Caudate nucleus (tissue), 63 donors: ENCODE measurements at places on chromosomes 2 and 18.

- DNase-seq = no peak
Observed at GRCh38 chr2:130720036-130720435, 8.8 kb upstream of the GPR148 start.

- no peak for DNase-seq
Observed at GRCh38 chr2:181047829-181048228, 67.4 kb downstream of the UBE2E3 start.

- DNase-seq = no peak
Observed at GRCh38 chr2:529424-529823, 147.8 kb downstream of the TMEM18 start.

DNA sequence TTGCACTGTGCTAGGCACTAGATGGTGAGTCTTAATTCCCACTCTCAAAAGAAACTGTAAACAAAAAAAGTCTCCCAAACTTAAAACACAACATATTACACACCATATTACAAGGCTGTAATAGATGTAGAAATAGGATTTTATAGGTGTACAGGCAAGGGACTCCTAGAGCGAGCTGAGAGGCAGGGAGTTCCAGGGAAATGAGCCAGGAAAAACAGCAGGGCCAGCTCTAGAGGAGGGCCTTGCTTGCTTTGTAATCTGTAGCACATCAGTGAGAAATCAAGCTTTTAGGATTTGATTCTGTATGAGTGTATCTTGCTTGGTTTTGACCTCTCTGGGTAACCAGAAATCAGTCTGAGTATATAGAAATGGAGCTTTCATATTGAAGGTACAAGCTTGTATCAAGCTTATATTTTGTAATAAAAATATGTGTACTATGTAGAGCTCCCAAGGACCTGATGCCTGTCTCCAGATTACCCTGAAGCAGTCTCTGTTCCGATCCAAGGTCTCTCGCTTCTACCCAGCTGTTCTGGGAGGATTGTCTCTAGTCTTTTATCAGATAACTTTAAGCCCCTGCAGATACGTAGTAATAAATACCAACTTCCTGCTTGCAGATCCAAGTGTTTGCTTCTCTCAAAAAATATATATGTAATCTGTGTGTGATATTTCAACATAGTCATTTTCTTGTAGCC, 73.0 kb downstream of the MYO1B start:
- no peak for DNase-seq

DNA sequence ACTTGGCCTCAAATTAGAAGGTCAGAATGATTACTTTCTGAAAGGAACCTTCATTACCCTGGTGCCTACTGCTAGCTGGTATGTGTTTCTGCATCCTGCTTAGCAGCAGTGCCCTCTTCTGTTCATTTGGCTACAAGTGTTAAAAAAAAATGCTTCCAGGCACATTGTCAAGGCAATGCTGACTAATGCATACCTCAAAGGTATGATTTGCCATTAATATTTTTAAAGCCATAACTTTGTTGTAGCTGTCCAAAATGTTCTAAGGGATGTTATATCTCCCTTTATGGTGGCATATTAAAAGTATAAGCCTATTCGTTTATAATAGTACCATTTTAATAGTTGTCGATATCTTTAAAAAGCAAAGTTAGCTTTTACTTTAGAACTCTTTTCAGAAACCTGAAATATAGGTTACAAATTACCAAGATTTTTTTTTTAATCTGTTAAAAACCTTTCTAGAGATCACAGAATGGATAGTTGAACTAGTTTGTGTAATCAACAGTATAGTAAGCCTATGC, 52.0 kb upstream of the FAM171B start:
- DNase-seq = no peak

DNA sequence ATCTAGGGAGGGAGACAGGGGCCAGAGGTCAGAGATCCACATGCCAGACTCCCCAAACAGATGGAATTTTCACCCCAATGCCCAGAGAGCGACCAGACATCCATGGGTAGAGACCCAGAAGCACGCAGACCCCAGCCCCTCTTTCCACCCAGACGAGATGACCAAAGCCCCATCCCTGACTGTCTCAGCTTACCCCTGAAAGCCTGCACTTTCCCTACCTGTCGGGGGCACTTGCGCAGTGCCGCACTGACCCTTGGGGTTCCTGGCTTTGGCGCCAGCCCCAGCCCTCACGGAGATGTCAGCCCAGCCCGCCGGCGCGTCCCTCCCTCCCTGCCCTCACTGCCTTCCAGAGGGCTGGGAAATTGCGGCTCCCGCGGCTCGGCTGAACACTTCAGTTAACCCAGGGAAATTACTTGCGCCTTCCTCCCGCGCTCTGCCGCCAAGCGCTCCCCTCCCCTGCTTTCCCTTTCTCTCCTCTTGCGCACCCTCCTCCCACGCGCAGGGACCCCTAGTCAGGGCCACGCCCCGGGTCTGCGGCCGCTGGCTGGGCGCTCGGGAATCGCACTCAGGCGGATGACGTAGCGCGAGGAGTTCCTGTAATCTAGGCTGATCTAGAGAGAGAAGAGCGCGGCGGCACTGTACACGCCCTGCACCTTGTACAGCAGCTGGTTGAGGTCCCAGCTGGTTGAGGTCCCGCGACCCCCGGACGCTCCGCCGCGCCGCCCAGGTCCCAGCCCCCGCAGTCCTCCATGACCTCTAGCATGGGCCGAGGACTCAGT, 12.0 kb downstream of the ALPG start:
- no peak for DNase-seq

- no peak for DNase-seq
Observed at GRCh38 chr18:74579496-74580065, 18.1 kb upstream of the ZNF407 start.

DNA sequence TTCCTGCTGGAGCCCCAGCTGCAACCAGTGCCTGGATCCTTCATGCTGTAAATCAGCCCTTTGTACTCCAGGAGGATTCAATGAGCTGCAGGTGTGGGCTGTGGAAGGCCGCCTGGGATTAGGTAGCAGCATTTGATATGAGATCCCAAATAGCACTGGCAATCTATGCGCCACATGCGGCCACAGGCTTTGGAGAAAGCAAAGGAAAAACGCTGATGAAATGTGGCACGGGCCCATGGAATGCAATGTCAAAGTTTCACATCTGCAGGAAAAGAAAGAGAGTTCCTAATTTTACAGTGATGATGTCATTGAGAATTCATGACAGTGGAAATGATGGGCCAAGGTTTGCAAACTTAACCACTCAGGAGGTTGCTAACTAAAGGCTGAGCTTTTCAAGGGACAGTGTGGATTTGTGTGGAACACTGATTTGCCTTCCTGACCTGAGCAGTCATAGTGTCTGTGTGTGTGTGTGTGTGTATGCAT, 216.4 kb upstream of the OSR1 start:
- no peak for DNase-seq

DNA sequence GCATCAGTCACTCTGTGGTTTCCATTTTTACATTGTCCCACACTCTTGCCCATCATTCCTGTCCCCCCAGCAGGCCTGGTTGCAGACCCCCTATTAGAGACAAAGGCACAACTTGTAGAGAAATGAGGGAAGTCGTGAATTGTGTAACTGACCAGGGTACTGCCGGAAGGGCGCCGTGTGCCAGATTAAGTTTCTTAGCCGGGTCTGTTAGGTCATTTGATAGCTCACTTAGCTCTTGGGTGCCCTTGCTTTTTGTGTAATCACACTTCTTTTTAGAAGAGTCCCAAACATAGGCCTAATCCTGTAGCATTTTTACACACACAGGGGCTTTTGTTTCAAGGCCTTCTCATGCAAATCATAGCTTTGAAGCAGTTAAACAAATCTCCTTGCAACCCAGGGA, 87.2 kb downstream of the CTAGE1 start:
- no peak for DNase-seq

DNA sequence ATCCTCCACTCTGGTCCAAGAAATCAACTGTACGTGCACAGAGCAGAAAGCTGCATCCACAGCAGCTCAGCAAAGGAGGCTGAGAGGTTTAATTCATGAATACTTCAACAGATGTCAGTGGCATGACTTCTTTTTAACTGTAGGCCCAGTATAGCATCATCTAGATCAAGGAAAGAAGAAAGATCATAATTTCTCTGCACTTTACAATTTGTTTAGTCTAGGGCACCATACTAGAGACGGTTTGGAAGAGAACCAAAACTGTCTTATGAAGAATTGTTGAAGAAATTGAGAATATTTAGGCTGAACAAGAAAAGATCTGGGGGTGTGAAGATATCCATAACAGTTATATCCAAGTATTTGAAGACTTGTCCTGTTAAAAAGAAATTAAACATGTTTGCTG, 30.5 kb upstream of the MAP3K20 start:
- no peak for DNase-seq

DNA sequence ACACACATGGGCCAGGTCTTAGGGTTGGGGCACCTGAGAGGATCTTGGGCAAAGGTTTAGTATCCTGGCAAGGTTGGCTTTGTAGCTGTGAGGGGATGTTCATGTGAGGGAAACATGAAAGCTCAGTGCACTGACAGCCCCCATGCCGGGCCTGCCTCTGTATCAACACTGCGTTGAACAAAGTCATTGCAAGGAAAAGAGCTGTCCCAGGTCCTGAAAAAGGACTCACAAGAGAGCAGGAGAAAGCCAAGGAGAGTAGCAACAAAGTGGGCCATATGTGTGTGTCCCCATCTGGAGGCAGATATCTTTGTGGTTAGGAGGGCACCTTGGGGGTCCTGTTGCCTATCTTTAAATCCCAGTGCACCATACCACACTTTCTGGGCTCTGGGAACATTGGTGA, 237.8 kb upstream of the THSD7B start:
- no peak for DNase-seq

- DNase-seq = no peak
Observed at GRCh38 chr2:225289659-225290058, 109.9 kb upstream of the NYAP2 start.

- DNase-seq = no peak
Observed at GRCh38 chr2:182542501-182543258, 115.8 kb upstream of the PDE1A start.

DNA sequence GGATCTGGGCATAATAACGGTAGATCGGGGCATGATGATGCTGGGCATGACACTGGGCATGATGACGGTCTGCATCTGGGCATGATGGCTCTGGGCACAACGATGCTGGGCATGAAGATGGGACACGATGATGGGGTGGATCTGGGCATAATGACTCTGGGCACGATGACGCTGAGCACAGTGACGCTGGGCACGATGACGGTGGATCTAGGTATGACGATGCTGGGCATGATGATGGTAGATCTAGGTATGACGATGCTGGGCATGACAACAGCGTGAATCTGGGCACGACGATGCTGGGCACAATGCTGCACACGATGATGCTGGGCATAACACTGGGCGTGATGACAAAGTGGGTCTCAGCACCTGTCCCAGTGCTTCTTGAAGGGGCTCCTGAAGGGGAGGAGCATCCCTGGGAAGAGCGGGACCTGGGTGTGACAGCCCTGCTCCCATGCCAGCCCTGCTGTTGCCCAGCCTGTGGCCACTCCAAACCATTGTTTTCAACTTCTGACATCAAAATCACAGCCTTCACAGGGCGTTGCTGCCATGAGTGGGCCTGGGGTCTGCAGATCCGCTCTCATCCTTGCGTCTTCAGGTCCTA, 30.4 kb upstream of the ALLC start:
- no peak for DNase-seq

DNA sequence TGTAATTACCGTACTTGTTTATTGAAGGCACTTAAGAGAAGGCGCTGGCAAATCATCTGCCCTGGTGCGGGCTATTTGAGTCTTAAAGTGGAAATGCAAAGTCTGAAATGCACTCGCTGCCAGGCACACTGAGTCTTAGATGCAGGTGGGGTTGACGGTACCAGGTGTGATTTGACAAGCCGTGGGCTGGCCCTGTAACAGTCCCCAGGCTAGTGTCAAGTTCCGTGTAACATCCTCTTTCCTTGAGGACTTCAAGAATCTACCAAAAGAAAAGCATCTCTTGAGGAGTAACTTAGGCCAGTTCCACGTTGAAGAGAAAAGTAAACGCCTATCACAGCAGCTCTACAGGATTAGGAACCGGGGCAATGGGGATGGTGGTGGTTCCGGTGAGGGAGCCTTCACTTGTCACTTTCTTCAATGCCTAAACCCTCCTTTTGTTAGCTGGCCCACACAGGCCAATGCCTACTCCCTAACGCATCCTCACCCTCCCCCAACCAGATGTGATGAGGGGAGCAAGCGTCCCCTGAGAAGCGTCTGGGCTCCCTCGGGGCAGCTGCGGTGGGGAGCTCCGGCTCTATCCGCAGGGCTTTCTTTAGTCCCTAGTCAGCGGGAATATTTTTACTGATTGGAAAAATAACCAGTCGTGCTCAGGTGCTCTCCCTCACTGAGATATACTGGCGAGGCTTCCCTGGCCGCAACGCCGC, 1.5 kb upstream of the UGP2 start:
- no peak for DNase-seq

DNA sequence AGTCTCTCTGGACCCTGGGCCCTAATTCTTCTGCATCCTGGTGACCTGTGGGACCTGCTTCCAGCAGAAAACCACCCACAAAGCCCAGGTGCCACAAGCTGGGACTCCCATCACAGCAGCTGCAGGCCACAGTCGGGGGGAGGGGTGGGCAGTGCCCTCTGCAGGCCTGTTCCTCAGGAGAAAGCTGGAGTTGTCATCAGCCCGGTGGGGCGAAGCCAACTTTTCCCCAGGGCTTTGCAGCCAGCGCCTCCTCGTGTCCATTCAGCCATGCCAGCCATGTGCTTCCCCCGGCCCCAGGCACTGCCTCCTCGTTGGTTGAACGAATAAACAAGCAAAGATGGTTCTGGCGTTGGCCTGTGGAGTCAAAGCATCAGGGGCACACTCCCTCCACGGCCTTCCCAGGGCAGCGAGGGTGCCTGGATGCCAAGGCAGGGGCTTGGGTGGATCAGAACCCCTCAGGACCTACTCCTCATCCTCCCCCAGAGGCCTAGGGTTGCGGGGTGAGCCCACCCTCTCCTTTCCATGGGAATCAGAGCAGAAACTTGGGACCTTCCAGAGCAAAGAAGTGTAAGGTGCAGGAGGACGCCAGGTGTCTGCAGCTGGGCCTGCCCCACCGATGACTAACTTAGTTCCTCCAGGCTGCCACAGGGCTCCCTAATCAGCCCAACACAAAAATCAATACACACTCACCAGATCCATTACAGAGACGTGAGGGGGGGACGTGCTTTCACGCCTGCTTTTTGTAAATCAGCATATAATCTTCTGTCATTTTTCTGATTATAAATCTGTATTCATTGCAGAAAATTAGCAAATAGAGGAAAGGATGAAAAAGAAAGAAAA, 75.7 kb upstream of the RAB6C start:
- no peak for DNase-seq

GRCh38 chr18:63237881-63238692, 81.5 kb downstream of the BCL2 start:
- DNase-seq = no peak

DNA sequence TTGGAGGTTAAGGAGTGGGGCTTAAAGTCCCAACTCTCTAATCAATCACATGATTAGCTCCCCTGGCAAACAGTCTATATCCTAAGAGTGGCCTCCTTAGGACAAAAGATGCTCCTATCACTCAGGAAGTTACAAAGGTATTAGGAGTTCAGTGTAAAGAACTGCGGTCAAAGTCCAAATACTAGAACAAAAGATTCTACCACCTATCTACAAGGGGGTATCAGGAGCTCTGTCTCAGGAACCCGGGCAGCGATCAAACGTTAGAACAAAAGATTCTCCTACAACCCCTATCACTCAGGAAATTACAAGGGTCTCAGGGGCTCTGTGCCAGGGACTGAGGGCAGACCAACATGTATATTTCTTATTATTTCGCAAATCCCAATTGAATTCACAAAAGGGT, 58.0 kb downstream of the DTNB start:
- no peak for DNase-seq

GRCh38 chr2:96985181-96985945, 1.0 kb downstream of the FAM178B start:
- DNase-seq = no peak
